Activated B cell treated with CpG ODN at 0.5 μM for 24 hours (primary cell): ENCODE measurements at places on chromosomes 4 and X.

GRCh38 chrX:43656005-43656494 is at the start of gene MAOA:
TSS of gene MAOA (plus strand) at chrX:43656299. CDS start at chrX:43656342, 43 bp downstream.
- DNase-seq = no peak

DNA sequence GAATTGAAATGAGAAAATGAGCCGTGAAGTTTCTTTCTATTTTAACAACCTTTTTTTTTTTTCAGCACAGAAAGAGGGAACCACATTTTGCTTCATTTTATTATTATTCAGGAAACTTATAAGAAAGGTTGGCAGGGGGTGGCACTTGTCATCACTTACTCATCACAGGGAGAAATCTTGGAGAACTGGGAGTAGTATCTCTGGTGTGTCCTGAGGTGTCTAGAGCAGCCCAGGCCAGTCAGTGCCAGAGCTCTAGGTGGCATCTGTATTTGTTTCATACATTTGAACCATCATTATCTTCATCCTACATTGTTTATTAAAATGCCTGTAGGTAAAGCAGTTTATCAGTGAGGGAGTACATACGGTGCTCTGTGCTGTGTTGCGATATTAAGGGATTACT is 43.8 kb upstream of the ARHGAP24 start:
- DNase-seq = no peak

- no peak for DNase-seq
Measured at GRCh38 chrX:2958199-2958598, 29.1 kb upstream of the ARSD start.

DNA sequence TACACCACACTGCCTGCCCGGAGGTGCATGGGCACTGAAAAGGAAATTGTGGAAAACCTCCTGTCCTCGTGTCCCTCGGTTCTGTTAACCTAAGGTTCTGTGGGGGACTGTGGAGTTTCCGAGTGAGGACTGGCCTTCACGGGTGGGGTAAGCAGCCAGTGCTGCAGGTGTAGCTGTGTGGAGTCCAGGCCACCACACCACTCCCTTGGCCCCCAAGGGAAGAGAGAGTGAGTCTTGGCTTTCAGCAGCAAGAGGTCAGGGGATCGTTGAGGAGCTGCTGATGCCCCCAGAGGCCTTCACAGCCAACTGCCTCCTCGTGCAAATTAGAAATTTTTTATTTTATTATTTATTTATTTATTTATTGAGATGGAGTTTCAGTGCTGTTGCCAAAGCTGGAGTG is 20.4 kb downstream of the BEND4 start:
- DNase-seq = no peak

GRCh38 chrX:22912616-22913015 is 87.1 kb upstream of the DDX53 start:
- DNase-seq = no peak

DNA sequence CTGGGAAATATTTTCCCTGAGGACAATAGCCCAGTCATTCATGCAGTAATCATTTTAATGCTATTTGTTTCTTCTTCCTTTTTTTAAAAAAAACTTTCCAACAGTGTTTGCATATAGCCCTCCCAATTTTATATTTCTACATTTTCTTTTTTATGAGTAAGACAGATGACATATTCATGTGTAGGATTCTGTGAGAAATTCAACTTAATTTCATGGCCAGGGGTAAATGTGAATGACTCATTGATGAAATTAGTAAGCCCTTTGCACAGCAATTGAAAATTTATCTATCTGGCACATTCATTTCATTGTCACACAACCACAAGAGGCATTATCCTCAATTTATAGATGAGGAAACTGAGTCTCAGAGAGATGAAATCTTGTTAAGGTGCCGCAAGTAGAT is 13.7 kb upstream of the SMIM20 start:
- no peak for DNase-seq

- no peak for DNase-seq
Measured at GRCh38 chr4:17024425-17024824, 126.0 kb upstream of the LDB2 start.

GRCh38 chr4:77193511-77194102 is 36.6 kb downstream of the CCNG2 start:
- DNase-seq = peak; percentile 73

DNA sequence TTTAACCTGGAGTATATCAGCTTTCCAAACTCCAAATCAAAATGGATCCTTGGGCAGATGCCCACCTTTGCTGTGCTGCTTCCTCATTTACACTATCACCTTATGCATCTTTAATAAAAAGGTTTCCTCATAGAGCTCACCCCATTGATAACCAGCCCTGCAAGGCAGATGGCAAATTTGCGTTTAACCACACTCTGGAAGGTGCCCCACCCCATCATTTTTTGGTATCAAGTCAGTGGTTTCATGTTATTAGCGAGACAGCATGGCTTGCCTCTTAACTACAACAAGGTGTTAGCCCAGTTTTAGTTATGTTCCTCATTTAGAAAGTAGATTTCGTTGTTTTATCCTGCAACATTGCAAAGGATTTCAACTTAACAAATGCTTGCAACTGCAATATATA is 214.0 kb upstream of the WDFY3 start:
- no peak for DNase-seq

- no peak for DNase-seq
Measured at GRCh38 chr4:38366456-38366855, 297.5 kb upstream of the KLF3 start.

DNA sequence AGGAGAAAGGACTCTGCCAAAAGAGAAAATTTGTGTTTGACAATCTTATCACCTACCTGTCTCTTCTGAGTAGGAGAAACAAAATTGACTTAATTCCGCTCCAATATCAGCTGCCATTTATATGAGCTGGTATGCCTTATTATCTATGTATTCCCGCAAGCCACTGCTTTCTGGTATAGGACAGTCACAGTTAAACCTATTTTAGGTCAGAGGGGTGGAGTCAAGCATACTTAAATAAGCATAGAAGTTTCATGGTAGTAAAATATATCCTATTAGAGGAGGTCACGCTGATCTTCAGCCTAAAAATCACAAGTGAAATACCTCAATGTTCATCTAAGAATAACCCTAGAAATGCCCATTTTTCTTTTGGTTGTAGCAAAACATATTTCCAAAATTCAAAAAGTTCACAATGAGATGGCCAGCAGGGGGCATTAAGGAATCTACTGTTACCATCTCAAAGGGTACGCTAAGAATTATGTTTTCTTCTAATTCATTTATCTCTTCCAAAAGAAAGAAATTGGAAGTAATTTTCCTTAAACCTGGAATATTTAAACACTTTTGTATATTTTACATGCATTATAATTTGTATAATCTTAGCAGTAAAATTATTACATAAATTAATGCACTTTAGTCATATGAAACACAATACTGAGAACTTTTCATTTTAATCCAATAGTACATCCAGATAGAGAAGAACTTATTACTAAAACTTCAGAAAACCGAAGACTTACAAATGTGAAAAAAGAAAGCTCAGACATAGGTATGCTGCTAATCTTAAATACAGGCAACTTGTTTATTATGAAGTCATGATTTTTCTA is 10.5 kb downstream of the PPAT start:
- DNase-seq = no peak

GRCh38 chr4:40630335-40631021 is 814 bp upstream of the RBM47 start:
- DNase-seq = peak; percentile 36

DNA sequence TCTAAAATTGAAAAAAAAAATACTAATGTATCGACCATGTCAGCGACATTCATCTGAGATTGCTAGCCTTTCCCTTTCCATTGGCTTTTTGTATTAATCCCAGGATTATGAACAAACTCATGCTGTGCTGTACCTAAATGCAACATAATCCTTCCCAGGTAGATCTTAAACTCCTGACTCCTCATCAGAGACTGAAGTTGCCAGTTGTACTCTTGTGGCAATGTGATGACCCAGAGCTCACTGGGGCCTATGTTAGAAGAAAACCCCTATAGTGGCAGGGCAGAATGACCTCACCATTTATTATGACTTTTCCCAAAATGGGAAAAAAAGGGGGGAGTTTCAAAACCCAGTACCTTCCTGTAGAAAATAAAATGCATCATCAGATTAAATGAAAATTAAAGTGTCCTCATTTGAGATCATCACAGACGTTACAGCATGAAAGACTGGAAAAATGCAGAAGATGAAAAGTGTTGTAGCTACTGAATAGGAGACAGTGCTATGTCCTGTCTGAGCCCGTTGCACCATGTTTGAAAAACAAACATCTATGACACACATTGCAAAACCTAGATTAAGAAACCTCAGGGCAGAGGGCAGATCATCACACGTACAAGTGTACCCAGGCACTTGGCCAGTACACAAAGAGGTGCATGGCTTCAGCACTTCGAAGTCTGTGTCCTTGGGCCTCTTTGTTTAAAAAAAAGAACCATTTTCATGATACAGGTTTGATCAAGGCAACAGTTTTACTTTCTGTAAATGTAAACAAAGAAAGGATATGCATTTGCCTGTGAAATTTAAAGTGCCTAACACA is 6.8 kb upstream of the ACSL4 start:
- DNase-seq = no peak

DNA sequence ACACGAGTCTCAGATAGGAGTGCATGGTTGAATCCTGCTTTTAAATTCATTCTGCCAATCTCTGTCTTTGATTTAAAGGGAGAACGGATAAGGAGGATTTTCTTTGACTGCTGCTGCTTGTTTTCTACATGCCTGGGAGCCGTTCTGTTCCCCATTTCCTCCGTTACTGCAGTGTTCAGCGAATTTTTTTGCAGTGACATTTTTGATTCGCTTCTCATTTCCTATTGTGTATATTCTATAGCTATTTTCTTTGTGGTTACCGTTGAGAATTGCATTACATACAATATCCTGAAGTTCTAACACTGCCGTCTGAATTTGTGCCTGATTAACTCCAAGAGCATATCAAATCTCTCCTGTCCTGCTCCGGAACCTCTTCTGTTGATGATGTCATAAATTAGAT is 14.8 kb upstream of the MAEA start:
- no peak for DNase-seq

DNA sequence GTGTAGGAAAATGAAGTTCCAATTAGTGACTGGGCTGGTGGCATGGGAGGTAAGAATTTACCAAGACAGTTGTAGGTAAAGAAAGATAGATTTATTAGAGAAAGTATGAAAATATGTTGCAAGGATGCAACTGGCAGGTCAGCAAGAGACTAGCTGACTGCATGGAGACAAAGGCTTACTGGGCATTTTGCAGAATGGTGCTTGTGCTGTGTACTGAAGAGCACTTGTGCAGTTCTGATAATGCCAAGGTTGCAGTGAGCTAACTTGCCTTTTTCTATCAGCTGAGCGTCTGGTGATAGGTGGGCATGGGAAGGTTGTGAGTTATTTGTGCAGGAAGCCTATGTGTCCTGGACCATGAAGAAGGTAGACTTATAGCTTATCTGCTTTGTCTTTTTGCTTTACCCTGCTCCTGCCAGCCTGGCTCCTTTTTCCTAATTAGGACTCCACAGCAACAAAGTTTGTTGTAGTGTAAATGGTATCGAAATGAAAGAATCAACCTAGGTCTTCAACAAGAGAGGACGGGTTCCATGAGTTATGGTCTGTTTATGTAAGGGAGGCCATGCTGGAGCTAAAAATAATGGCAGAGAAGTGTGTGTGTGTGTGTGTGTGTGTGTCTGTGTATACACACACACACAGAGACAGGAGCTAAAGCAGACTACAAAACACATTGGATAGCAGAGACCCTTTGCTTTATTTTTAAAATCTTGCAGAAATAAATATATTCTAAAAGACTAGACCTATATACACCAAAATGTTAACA is 15.0 kb downstream of the BST1 start:
- DNase-seq = no peak

- no peak for DNase-seq
Measured at GRCh38 chr4:86892636-86892960, 376 bp upstream of the C4orf36 start.

- no peak for DNase-seq
Measured at GRCh38 chr4:94363136-94363655, 20.6 kb upstream of the HPGDS start.

- no peak for DNase-seq
Measured at GRCh38 chr4:86498863-86499166, 95.3 kb upstream of the PTPN13 start.

DNA sequence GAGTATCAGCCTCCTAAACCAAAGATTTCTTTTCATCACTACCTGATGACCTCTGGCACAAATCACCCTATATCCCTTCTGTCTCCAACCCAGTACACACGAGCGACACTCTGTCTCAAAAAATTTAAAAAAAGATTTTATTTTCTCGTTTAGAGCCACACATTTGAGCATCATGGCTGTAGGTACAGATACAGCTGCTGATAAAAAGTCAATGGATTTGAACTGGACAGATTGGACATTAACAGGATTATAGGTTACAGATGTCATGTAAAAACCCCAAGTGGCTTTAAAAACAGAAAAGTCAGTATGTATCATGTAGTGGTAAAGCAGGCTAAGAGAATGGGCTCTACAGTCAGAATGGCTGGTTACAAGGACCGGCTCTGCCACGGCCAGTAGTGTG is 171.1 kb downstream of the SCFD2 start:
- no peak for DNase-seq

DNA sequence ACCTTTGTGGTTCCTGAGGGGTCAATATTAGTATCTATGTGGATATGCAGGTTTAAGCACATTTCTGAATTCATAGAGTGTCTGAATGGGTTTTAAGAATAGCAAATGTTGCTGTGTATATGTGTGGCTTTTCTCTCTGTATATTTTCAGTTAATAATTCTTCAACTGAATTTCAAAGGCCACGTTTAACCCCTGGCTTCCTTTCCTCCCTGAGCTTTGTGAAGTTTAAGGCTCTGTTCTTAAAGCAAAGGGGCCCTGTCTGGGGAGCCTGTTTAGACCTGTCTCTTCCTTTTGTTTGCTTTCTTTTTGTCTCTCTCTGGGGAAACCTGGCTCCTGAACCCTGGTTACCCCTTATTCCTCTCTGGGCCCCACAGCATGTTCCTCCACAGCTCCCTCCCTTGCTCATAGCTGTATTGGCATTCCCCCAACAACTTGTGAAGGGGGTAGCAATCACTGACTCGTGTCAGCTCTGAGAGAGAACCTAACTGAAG is 139.1 kb downstream of the COL4A6 start:
- DNase-seq = no peak

GRCh38 chrX:23811108-23811651 is 28.2 kb downstream of the SAT1 start:
- no peak for DNase-seq

DNA sequence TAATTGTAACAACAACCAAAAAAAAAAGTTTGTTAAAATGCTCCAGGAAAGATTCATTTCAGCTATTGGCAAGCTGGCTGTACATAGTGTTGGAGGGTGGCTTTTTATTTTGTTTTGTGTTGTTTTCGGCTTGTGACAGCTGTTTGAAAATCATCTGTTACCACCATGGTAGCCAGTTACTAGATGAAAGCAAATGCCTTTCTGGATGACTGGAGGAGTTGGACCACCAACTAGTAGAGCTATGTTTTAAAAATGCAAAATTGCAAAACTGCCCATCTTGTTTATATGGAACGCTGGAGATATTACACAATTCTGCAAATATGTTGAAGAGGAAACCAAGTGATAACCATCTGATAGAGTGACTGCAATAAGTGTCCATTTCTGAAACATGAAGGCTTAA is 53.2 kb upstream of the TNIP3 start:
- no peak for DNase-seq

GRCh38 chr4:23856630-23857029 is 33.2 kb downstream of the PPARGC1A start:
- no peak for DNase-seq
